Lung (tissue), 17 donors: ENCODE measurements at places on chromosomes 1 and 21.

GRCh38 chr1:62304515-62304914, 14.7 kb downstream of the KANK4 start:
- no peak for DNase-seq

DNA sequence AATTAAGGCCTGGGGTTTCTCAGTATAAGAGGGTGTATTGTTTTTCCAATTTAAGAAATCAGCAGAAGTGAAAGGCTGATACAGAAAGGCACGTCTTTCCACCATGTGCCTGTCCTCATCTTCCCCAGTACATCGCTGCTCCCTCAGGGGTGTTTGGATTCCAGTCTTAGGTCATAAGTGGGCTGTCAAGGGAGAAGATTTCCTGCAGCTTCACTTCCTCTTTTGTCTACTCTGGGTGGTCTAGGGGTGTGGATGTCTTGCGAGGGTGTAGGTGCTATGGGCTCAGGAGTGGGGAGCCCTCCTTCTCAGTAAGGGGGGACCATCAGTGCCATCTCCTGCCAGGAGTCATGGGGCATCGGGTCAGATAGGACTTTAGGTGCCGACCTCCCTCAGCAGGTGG, 999.8 kb upstream of the NCAM2 start:
- DNase-seq = no peak

GRCh38 chr1:15739259-15739658, 3.0 kb upstream of the TMEM82 start:
- DNase-seq = no peak

DNA sequence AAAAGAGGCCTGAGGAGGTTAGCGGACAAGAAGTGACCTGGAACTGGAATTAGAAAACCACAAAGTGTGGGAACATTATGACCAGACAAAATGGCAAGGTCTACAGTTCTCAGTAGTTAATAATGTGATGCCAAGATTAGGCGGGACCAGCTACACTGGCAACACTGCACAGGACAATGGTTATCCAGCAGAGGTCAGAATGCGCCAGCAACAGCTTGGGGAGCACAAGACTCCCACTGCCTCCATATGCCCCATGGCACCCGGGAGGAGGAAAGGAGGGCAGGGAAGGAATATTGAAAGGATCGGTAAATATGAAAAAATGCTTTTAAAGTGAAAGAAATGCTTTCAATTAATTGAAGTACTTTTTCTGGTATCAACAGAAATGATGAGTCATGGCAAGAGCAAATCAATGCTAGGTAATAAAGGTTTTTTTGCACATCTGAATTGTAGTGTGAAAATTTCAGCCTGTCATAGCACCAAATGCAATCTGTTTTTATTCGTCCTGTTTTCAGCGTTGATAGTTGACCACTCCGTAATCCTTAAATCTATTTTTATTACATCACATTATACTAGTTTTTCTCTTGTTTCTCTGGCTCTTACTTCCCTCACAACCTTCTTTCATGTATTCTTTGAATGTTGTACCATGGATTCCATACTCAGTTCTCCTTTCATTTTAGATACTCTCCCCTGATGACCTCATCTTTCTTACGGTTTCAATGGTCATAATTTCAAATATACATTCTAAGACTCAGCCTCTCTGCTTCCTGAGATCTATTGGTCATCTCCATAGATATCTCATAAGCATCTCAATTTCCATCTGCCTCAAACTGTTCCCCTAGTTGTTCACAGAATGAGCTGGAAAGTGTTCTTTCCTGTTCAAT, 30.7 kb downstream of the VCAM1 start:
- DNase-seq = no peak

GRCh38 chr1:200343874-200344273, 66.0 kb downstream of the ZNF281 start:
- no peak for DNase-seq

- DNase-seq = no peak
Observed at GRCh38 chr1:204702552-204703267, 17.2 kb upstream of the LRRN2 start.

- peak; percentile 91 for DNase-seq
Observed at GRCh38 chr1:22500471-22500870, 48.8 kb downstream of the ZBTB40 start.

DNA sequence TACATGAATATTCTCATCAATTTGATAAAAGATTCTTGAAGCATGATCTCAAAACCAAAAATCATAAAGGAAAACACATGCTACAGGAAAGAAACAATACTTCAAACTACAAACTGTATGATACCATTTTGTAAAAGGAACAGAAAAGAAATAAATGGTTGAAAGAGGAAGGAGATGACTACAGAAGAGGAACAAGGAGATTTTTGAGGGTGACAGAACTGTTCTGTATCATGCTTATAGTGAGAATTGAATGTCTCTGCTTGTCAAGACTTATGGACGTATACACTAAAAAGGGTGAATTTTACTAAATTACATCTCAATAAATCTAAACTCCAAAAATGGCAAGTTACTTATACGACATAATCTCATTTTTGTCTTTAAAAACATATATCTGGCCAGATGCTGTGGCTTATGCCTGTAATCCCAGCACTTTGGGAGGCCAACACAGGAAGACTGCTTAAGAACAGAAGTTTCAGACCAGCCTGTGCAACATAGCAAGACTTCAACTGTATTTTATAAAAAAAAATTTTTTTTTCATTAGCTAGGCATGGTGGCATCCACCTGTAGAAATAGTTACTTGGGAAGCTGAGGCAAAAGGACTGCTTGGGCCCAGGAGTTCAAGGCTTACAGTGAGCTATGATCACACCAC, 125.4 kb downstream of the EIF4G3 start:
- no peak for DNase-seq

GRCh38 chr21:34009193-34009592, 64.2 kb upstream of the MRPS6 start:
- DNase-seq = no peak

DNA sequence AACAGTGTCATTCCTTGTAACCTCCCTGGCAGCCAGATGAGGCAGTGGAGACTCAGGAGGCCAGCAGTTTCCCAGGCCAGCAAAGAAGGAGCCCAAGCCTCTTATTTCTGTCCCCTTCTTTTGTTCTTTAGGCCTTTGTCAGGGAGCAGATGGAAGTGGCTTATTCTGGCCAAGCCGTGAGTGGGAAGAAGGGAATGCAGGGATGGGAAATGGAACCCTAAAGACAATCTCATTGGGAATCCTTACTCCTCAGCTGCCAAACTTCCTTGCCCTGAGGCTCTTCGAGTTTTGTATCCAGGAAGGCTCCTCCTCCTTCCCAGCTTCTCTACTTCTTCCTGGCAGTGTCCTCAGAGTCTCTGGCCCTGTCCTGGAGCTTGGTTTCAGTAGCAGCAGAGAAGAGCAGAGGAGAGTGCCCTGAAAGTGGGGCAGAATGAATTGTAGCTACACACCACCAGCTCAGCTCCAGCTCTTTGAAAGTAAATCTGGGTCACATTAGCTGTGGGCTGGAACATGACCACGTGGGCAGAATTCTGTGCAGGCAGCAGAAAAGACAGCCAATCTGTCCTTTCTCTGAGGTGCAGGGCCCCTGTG, 63.9 kb downstream of the NDUFS5 start:
- no peak for DNase-seq

GRCh38 chr1:32946413-32946812, 18.2 kb downstream of the RNF19B start:
- no peak for DNase-seq

DNA sequence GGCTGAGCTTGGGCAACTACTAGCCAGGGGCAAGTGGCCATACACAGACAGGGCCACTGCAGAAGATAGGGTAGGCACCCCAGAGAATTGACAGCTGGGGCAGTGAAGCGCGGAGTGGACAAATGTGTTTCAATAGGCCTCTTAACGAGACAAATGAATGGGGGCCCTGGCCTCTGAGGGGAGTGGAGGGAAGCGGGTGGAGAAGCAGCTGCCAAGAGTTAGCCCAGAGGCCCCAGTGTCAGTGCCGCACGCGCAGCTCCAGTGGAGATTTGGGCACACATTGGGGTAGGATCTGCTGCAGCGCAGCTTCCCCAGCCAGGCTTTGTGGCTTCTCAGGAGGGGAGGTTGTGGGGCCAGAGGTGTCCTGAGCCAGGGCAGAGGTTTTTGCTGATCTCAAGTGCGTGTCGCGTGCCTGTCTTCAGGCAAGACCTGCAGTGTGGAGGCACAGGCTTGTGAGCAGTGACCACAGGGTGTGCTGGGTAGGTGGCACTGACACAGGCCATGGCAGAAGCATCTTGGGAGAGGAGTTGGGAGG, 16.9 kb downstream of the PTPRF start:
- DNase-seq = no peak

DNA sequence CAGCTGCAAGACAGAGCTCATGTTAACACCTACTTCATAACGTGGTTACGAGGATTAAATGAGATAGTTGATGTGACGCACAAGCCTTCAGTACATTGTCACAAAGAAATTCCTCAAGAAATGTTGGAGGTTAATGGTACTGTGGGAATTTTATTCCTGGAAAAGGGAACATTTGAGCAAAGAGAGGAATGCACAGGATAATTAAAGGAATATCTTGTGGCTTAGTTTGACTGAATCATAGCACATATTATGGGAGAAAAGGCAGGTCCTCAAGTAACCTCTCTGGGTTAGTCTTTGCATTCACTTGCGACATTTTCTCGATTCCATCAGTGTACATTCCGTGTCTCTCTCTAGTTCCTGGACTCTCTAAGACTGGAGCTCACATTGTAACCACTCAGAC, 300.2 kb upstream of the DUSP10 start:
- DNase-seq = no peak

GRCh38 chr1:180964056-180964455, 51.4 kb downstream of the KIAA1614 start:
- DNase-seq = no peak

GRCh38 chr1:41485605-41486004, 1.1 kb upstream of the EDN2 start:
- no peak for DNase-seq

DNA sequence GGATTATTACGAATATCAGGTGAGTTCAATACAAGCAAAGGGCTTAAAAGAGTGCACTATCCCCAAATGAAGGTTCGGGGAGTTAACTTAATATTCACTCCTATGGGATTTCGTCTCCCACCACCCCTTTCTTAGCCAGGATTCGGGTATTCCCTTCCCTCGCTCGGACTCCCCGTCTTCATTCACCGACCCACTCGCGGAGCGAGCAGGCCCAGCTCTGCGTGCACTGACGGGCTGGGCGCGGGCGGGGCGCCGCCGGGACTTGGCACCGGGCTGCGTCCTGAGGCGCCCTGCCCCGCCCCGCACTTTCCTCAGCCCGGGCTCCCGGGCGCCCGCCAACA, 7.7 kb upstream of the MPZL1 start:
- no peak for DNase-seq

DNA sequence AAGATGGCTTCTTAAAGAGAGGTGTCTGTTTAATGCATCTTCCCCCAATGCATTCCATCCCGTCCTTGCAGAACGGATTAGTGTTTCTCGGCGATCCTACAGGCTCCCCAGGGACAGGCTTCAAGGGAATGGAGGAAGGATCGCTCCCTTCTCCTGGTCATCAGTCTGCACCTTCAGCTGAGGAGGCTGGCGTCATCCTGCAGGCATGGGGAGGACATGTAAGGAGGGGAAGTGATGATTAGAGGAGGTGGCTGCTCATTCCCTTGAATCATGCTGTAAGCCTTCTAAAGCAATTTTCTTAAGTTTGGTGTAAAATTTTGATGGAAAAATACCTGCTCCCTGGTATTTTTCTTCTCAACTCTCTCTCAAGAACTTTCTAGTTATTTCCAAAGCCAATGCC, 603.6 kb downstream of the NPHP4 start:
- no peak for DNase-seq

DNA sequence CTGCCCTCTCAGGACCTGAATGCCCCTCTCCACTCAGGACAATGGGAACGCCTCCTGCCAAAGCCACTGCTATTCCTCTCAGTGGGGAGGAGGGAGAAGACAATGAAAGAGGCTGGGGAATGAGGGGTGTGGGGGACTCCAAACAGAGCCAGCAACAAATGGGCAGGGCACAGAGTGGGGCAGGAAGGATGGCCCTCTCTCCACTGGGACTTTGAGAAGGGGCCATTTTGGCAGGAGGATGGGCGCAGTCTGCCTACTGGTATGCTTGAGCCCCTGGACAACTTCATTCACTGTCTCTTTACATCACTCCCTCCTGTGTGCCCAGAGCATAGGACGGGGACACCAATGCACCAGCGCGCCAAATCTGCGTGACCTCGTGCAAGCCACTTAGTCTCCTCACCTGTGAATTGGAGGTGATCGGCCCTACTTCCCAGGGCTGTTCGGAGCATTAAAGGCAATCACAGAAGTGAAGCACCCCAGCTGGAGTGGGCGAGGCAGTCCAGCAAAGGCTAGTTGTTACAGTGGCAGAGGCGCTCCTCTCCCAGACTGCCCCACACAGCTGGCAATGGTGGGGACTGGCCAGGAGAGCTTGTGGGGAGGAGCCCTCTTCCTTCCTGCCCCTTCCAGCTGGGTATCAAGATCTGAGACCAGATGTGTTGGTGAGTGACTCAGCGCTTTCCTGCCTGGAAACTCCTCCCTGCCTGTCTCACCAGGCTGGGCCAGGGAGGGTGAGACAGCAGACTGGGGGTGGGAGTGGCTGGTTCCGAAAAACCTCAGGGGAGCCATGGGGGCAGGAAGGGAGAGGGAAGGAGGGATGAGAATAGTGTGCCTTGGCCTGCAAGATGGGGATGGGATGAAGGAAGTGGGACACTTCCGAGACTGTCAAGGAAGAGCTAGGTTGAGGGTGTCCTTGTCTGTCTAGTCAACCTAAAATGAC, 22.4 kb upstream of the SYNC start:
- DNase-seq = peak; percentile 8

DNA sequence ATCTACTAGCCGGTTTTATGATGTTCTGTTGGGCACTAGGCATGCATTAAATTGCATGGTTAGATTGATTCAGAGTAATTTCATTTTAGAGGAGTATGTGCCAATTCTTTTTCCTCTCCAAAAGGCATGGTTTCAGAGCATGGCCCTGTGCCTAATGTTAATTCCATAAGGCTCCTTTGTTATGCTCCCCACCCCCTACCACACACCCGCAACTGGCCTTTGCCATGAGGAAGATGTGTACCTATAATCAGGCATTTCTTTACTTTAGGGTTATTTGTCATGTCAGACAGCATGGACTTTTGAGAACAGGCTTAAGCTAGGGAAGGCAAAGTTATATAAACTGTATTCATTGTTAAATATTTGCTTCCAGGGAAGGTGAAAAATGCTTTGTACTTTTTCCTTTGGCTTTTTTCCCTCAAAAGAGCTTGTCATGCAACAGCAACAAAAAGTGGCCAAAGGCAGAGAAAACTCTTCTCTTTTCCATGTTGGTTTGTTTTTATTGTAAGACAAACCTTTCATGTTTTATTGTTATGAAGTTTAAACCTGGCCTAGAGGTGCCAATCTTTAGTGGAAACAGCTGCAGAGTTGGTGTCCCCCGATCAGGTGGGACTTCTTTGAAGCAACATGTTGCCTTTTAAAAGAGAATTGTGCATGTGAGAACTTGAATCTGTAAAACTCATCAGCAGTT, 24.3 kb upstream of the NBL1 start:
- no peak for DNase-seq

GRCh38 chr1:214354440-214355148, 73.6 kb downstream of the SMYD2 start:
- no peak for DNase-seq
